Stimulated activated CD8-positive, alpha-beta memory T cell treated with anti-CD3 and anti-CD28 coated beads, Interleukin-12 subunit alpha, Interleukin-12 subunit beta, amount 100 ng/mL, for 1 hour (primary cell): ENCODE measurements at places on chromosomes 1 and 21.

DNA sequence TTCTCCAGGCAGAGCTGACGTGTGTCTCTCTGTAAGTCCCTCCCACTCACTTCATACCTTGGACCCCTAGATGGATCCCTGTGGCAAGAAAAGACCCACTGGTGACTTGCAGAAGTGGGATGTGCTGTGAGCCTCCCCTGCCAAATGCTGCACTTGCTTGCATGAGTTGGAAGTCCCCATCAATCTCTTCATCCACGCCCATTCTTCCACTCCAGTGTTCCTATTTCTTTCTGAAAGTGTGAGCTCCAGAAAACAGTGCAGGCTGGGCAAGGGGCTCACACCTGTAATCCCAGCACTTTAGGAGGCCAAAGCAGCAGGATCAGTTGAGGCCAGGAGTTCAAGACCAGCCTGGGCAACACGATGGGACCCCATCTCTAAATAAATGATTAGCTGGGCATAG, 254.1 kb upstream of the IRF2BP2 start:
- no peak for DNase-seq

DNA sequence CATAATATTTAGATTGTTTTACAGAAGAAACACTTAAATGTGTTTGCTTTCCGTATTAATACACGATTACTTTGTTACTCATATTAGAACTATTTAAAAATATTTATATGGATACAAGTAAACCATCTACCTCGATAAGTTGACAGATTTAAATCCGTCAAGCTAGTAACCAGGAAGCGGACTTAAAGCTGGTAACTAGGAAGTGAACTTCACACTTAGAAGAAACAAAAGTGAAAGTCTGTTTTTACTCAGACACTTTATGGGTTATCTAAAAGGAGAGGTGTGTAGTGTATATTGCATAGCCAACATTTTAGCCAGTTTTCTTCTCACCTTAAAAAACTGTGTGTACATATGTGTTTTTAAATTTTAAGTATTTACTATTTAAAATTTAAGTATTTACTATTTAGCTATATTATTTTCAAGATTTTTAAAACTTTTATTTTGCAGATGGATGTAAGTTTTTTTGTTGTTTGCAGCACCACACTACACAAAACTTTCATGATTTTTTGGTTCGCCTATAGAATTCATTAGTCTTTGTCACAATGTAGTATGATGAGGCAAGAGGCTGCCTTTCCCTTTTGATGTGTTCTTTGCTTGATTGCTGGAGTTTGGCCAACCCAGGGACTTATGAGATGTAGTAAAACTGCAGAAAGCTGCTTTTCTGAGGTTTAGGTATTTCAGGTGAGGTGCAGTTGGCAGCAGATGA, 2.7 kb downstream of the USP25 start:
- DNase-seq = no peak

- no peak for DNase-seq
Measured at GRCh38 chr1:220689666-220690065, 497 bp upstream of the C1orf115 start.

DNA sequence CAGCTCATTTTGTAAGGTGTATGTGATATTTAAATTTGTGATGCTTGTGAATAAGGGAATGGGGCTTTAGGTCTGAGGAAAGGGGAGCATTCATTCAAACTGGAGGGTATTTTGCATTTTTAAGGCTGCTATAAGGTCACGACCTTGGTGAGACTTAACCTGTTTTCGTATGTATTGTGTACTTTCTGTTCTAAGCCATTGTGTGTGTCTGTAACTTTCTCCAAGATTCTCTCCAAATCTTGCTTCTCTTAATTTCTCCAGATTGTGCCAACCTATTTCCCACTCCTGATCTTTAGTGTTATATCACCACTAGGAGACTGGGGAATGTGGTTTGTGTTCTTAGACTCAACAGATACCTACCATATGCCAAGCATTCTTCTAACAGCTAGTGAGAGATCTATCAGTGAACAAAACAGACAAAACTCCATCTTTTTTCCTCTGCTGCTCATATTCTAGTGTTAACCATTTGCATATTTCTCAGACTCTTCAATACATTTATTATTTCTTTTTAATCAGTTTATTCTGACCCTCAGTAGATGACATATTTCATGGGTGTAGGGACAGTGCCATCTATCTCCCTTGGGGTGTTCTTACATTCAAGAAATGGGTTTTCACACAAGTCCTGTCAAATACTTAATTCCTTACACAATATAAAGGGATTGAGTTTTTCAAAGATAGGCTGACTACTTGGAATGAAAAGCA, 27.5 kb downstream of the ATP1B1 start:
- DNase-seq = no peak

GRCh38 chr1:93641527-93641926, 40.1 kb downstream of the BCAR3 start:
- no peak for DNase-seq

GRCh38 chr1:179708434-179709195, 34.5 kb upstream of the FAM163A start:
- DNase-seq = no peak

GRCh38 chr1:48246727-48247126, 24.2 kb downstream of the SLC5A9 start:
- DNase-seq = no peak

GRCh38 chr1:84619383-84620102, 45.3 kb upstream of the CTBS start:
- no peak for DNase-seq

GRCh38 chr1:3312310-3312897, 142.1 kb upstream of the ARHGEF16 start:
- DNase-seq = no peak

- no peak for DNase-seq
Measured at GRCh38 chr21:41593760-41594138, 85.8 kb upstream of the TMPRSS2 start.

DNA sequence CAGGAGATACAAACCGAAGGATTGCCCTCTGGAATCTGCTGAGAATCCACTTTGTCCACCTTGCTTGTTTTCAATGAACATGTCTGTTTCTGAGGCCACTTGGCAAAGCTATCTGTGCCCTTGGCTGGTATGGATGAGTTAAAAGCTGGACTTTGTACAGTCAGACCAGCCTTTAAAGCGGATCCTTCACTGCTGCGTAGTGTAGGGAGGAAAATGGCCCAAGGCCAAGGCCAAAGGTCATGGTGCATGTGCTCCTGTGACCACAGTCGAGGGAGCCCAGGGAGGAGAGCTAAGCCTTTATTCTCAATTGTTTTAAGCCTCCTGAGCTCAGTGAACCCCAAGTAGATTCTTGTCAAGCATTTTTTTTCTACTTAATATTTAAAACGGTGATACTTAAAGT, 37.0 kb downstream of the KCNJ15 start:
- DNase-seq = no peak

DNA sequence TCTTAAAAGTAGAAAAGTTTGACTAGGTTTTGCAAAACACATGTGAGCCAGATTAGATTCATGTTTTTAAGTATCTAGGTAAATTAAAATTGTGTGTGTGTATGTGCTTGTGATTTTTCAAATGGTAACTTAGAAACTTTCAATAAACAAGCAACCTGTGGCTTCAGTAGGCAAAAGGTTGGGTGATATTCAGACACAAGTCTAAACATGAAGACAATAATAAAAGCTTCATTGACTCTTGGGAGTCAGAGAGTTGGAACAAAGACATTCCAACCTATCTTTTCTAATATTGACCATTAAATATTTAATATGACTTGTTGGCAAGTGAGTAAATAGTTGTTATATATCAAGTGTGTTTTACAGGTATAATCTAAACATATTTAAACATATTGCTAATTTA, 1049.6 kb upstream of the ADGRL4 start:
- DNase-seq = no peak

DNA sequence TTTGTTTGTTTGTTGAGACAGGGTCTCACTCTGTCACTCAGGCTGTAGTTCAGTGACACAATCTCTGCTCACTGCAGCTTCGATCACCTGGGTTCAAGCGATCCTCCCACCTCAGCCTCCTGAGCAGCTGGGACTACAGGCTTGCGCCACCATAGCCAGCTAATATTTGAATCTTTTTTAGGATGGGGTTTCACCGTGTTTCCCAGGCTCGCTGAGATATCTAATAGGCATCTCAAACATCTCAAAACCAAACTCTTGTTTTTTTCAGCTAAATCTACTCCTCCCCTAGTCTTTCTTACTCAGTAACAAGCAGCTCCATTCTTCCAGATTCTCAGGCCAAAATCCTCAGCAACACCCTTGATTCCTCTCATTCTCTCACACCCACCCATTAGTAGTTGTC, 22.0 kb upstream of the SRRM1 start:
- DNase-seq = no peak

DNA sequence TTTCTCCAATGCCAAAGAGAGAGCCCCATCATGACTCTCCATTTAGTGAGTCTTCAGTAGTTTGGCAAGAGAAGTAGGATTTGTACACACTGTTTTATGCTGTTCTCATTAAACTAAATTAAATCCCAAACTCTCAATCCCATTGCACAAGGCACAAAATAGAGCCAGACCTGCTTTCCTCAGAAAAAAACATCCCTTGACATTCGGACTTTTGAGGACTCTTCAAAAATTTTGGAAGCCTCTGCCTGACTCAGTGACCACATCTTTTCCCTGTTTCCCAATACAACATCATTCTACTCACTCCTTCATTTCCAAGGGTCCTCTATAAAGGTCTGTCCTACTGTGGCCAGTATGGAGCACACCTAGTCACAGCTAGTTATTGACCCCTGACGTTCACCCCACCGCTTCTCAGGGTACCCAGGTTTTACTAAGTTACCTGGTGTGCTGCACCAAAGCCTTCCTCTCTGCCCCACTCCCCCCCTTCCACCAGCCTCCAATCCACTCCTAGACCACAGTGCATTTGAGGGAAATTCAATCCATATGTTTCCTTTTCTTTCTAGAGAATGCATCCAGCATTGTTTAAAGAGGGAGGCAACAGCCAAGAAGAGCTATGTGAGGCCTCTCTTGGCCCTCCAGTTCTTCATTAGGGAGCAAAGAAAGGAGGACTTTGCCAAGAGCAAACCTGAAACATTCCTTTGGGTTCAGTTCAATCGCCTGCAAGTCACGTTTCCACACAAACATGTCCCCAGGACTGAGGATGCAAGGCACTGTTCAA, 428.7 kb downstream of the PLPP3 start:
- no peak for DNase-seq

DNA sequence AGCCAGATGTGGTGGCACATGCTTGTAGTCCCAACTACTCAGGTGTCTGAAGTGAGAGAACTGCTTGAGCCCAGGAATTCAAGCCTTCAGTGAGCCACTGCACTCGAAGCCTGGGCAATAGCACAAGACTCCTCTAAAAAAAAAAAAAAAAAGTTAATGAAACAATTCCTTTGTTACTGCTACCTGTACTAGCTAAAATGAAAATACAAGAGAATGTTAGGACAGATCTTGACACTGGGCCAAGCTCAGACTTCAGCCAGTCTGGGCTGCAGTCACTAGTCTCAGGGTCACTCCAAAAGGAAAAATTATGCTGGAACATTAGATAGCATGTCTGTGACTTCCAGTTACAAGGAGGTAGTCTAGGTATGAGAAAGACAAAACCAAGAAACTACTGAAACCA, 56.5 kb downstream of the TRIM33 start:
- DNase-seq = no peak

GRCh38 chr1:151992303-151993083, 1.2 kb downstream of the S100A10 start:
- no peak for DNase-seq

DNA sequence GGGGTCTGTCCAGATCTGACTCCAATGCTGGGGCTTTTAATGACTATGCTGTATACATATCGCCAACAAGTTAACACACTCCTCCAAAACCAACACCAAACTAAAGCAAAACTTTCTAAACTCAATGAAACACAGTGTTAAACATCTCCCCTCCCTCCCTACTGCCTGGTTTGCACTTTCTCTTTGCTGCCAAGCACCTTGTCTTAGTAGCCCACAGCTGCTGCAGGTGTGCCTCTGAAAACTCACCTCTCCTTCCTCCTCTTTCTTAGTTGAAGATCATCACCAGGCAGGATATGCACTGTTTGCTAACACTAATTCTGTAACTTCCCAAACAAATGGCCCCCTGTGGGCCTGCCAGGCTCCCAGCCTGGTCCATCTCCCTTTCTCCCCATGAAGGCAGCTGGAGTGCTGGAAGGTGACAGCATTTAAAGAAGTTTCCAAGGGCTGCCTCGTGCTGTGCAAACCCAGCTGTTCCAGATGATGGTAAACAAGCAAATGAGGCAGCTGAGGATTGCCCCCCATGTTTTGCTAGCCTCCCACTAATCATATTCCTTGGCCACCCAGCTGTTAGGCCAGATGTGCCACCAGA, 213.7 kb downstream of the ASTN1 start:
- no peak for DNase-seq

DNA sequence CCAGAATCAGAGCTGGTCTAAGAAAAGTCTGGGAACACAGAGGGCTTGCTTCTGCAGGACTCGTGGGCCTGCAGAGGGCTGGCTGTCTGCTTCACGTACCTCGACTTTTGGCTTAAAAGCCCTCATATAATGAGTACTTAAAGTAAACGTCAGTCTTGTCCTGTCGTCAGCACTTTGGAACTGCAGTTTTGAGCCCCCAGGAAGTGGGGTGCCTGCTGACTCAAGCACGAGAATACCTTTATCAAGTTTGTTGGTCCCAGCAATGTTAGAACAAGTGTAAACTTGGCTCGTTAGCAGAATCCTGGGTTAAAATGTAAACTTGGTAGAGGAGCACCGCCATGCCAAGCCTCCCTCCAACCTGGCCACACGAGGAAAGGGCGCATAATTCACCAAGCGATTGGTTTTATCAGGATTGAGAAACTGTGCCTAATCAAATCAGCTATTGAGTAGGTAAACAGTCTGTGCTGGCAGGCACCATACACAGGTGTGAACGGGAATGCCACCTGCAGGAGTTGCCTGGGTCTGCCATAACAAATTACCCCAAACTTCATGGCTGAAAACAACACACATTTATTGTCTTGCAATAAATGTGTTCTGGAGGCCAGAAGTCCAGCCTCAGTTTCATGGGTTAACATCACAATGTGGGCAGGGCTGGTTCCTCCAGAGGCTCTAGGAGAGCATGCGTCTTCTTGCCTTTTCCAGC, 45.0 kb upstream of the FHAD1 start:
- no peak for DNase-seq

DNA sequence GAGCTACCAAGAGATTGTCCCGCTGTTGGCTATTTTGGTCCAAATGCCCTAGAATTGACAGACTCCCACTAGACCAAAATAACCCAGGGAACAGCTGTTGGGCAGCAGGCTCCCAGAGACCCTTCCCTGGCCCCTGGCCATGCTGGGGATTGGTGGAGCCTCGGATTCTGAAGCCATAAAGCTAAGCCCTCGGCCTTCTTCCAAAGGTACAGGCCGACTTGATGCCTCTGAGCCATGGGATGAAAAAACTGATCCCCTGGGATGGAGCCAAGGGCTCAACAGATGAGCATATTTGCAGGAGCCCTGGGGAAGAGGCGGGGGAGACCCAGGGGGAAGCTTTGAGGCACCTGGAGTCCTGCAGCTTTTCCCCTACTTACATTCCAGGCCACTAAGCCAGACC, 1.0 kb upstream of the LRRC38 start:
- DNase-seq = no peak
